ENCODE measurements at places on chromosomes 7 and 10. TPM values are rescaled to one million over a fixed set of nuclear protein-coding genes. Genes with fewer than 3 reads are reported as not detected.
A peak's percentile ranks its signal among the peaks of the same experiment; 100 is the strongest.

Gene AKR1C2
- 55.3 TPM for total RNA-seq

Gene SAP25
- 1.5 TPM for total RNA-seq

Gene HOXA3
- 6.1 TPM for total RNA-seq

Gene KCND2
- total RNA-seq = 1.5 TPM

Gene LEP
- total RNA-seq = not detected

Gene XRCC2
- 0.15 TPM for total RNA-seq

Gene CAMK2B
- total RNA-seq = 18.9 TPM

Gene KEL
- total RNA-seq = 2.0 TPM

Gene PCDH15
- total RNA-seq = not detected

DNA sequence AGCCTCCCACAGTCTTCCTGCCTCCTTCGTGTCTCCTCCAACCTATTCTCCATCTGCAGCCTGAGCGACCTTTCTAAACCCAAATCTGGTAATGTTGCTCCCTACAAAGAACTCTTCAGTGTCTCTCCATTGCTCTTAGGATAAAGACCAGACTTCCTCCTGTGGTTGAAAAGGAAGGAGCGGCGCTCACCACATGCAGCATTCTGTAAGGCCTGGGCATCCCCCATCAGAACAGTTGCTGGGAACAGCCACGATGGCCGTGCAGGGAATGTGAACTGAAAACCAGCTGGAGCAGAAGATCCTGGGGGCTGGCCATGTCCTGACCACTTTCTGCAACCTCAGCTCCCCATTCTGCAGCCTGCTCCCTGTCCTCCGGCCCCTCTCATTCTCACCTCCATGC is 237.8 kb upstream of the ZMIZ1 start:
- no peaks in the 10 kb centered on the region for H3K27me3 ChIP-seq
- no peaks in the 10 kb centered on the region for H3K4me1 ChIP-seq
- H3K36me3 ChIP-seq = no peaks in the 10 kb centered on the region
- DNase-seq = no peak
- no peak overlapping the region for H3K27ac ChIP-seq

- DNase-seq = no peak
- H3K4me1 ChIP-seq = peaks cover 26% of the 10 kb centered on the region
- H3K27me3 ChIP-seq = no peaks in the 10 kb centered on the region
- no peak overlapping the region for H3K4me3 ChIP-seq
- no peaks in the 10 kb centered on the region for H3K36me3 ChIP-seq
- peak overlapping the region; percentile 57 for H3K27ac ChIP-seq
Observed at GRCh38 chr7:55970561-55970960, 6.2 kb downstream of the NIPSNAP2 start.

GRCh38 chr10:70775679-70776454 is 9.3 kb downstream of the TBATA start:
- no peak overlapping the region for H3K27ac ChIP-seq
- no peak overlapping the region for H3K4me3 ChIP-seq
- no peak for DNase-seq
- no peaks in the 10 kb centered on the region for H3K36me3 ChIP-seq
- no peaks in the 10 kb centered on the region for H3K4me1 ChIP-seq

DNA sequence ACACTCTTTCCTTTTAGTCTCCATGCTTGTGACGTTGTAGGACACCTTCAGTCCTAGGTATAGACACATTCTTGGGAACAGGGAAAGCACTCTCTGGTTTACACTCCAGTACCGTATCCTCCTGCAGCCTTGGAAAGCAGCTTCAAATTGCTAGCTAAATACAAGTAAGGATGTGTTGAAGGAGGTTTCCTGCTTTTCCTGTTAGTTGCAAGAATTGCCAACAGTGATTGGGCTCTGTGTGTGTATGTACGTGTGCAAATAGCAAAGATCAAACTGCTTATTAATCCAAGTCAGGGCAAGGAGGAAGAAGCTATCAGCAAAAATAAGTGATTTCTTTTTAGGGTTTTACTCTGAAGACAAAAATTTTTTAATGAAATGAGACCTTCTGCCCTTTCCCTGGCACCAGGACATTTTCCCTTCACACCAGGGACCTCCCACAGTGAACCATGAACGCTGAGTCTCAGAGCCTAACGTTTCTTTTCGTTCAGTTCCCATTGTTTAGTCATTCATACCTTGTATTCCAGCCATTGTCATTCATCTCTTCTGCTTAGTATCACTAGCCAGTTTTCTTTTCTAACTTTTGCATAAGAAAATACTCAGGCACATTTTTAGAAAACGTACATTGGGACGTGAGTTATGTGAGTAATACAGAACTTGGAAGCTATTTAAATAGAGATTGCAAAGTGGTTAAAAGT is 36.9 kb upstream of the AUTS2 start:
- H3K27ac ChIP-seq = no peak overlapping the region
- no peak for DNase-seq
- H3K36me3 ChIP-seq = no peaks in the 10 kb centered on the region
- no peaks in the 10 kb centered on the region for H3K27me3 ChIP-seq
- no peak overlapping the region for H3K4me3 ChIP-seq

DNA sequence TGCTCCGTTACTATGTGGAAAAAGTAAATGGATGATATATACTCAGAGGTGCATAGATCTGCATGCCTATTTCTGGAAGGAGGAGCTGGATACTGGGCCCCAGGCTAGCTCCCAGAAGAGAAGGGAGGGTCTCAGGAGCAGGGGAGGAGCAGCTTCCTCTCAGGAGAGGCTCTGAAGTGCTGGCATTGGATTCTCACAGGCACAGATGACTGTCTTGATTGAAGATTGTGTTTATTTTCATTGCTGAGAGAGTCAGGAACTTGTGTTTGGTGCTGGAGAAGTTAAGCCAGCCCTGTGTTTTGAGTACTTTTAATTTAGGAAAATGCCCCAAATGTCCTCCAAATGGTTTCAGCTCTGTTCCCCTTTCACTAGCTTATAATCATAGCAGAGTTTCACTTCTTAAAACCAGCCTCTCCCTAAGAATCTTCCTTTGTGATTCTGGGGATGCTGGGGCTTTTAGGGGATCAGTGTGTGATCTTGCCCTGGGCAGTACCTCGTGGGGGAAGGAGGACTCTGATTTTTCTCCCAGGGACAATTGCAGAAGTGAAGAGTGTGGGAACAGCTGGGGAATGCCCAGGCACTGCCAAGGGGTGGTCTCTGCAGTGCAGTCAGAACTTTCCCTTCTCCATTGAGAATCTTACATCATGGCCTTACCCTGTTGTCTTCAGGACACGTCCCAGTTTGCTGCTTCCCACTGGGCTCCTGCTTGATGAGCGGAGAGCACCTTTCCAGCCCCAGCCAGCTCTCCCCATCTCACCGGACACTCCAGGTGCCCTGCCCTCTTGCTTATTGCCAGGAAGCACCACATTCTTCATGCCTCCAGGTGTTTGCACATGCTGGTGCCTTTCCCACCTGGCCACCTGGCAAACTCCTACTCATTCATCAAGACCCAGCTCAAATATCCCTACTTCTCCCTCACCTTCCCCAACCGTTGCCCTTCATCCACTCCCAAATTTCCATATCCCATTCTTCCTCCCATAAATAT is 102.8 kb downstream of the ARHGAP22 start:
- H3K4me3 ChIP-seq = no peak overlapping the region
- no peaks in the 10 kb centered on the region for H3K27me3 ChIP-seq
- no peaks in the 10 kb centered on the region for H3K36me3 ChIP-seq

DNA sequence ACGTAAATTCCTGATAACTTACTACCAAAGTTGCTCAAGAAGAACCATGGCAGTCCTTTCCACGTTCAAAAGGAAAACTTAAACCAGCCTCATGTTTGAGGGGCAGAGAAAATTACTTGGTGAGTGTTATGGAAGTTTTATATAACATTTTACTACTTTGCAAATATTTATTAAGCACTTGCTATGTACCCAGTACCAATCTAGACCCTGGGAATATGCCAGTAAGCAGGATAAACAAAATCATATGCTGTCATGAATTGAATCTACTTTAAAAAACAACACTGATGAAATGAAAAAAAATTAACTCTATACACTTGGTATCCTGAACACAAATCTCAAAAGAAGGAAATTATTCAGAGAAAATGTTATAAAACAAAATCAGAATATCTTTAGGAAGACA is 46.1 kb downstream of the NCAPG2 start:
- H3K27ac ChIP-seq = no peak overlapping the region
- no peaks in the 10 kb centered on the region for H3K36me3 ChIP-seq
- no peaks in the 10 kb centered on the region for H3K4me1 ChIP-seq
- no peak for DNase-seq

DNA sequence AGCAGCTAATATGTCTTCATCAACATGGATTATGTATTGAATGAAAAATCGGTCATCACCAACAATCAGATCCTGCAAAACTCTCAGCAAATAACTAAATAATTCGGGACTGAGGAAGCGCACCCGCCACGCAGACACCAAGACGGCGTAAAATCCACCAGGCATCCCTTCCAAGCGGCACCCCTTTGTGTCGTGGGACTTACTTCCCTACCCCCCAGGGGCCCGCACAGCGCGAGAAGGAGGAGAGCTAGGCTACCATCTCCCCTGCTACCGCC is 721 bp downstream of the ARL3 start:
- H3K36me3 ChIP-seq = no peaks in the 10 kb centered on the region
- peak overlapping the region; percentile 93 for H3K4me3 ChIP-seq
- no peak for DNase-seq

DNA sequence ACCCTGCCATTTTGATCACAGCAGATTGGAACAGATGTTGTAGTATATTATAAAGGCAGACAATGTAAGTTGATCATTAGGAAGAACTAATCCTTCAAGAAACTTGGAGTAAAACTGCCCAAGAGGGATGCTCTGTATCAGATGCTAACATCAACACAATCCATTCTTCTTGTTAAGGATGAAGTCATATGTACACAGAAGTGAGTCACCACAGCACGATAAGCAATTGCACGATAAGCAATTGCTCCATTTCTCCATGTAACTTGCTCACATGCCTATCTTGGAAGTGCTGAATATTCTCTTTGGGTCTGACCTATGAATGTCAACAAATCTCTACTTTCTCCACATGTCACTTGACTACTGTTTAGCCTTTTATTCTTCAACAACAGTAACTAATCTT is 41.5 kb upstream of the DMTF1 start:
- no peak overlapping the region for H3K4me3 ChIP-seq
- no peaks in the 10 kb centered on the region for H3K36me3 ChIP-seq
- no peaks in the 10 kb centered on the region for H3K4me1 ChIP-seq
- H3K27ac ChIP-seq = no peak overlapping the region
- H3K27me3 ChIP-seq = no peaks in the 10 kb centered on the region

DNA sequence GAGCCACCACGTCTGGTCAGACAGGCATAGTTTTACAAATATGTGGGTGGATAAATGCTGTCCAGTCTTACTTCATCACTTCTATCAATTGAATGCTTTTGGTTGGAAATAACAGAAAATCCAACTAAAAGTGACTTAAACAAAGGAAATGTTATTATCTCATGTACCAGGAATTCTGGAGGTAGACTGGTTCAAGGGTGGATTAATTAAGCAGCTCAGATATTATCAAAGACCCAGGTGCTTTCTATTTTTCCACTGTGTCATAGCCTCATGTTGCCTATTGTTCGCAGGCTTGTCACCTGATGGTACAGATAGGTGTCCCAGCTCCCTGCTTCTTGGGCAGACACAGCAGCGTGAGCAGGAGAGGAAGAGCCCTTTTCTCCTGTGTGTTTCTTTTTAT is 156.1 kb upstream of the CTBP2 start:
- no peak overlapping the region for H3K27ac ChIP-seq
- H3K4me3 ChIP-seq = no peak overlapping the region
- H3K27me3 ChIP-seq = no peaks in the 10 kb centered on the region
- no peaks in the 10 kb centered on the region for H3K4me1 ChIP-seq
- no peak for DNase-seq

- H3K36me3 ChIP-seq = no peaks in the 10 kb centered on the region
- no peak for DNase-seq
- H3K27me3 ChIP-seq = no peaks in the 10 kb centered on the region
Observed at GRCh38 chr7:1112109-1112508, 24.2 kb downstream of the GPER1 start.

- DNase-seq = no peak
- no peaks in the 10 kb centered on the region for H3K27me3 ChIP-seq
- H3K4me3 ChIP-seq = no peak overlapping the region
- no peaks in the 10 kb centered on the region for H3K36me3 ChIP-seq
Observed at GRCh38 chr10:15601819-15602218, 117.9 kb downstream of the ITGA8 start.

GRCh38 chr10:124755581-124755980 is 11.4 kb upstream of the FAM53B start:
- no peak for DNase-seq
- H3K36me3 ChIP-seq = peaks cover 8% of the 10 kb centered on the region
- H3K4me3 ChIP-seq = no peak overlapping the region

- H3K27me3 ChIP-seq = no peaks in the 10 kb centered on the region
- no peaks in the 10 kb centered on the region for H3K36me3 ChIP-seq
- H3K4me3 ChIP-seq = no peak overlapping the region
- no peaks in the 10 kb centered on the region for H3K4me1 ChIP-seq
Observed at GRCh38 chr7:145848691-145849090, 267.9 kb upstream of the CNTNAP2 start.

- no peak overlapping the region for H3K4me3 ChIP-seq
- H3K27me3 ChIP-seq = no peaks in the 10 kb centered on the region
- H3K27ac ChIP-seq = no peak overlapping the region
- H3K4me1 ChIP-seq = peaks cover 39% of the 10 kb centered on the region
- DNase-seq = no peak
Observed at GRCh38 chr10:12615296-12616220, 266.2 kb downstream of the CAMK1D start.

DNA sequence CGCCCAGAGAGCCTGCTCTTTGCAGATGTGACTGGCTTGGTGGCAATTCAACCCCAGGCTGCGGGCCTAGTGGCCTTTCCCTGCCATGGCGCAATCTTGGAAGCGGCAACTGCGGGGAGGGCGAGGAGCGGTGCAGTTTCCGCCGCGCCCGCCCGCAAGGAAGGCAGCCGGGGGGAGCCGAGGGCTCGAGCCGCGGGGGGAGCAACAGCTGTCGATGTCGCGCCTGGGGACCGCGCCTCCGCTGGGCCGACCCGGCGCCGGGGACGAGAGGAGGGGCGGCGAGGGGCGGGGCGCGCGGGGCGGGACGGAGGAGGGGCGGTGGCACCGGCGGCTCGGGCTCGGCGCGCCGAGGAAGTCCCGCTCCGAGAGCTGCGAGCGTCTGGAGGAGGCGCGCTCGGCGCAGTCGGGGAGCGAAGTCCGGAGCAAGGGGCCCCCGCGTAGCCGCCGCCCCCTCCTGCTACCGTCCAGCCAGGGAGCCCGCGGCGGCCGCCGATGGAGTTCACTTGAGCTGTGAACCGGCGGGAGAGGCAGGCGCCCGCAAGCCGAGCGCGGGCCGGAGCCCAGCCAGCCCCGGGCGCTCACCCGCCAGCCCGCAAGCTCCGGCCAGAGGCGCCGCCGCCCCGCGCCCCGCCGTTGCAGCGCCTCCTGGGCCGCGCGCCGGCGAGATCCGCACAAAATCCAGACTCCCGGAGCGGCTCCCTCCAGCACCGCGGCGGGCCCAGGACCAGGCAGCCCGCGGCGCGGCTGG is 438.1 kb upstream of the GALNT17 start:
- H3K4me1 ChIP-seq = no peaks in the 10 kb centered on the region
- H3K36me3 ChIP-seq = no peaks in the 10 kb centered on the region
- DNase-seq = peak; percentile 65
- no peaks in the 10 kb centered on the region for H3K27me3 ChIP-seq
- no peak overlapping the region for H3K4me3 ChIP-seq
- no peak overlapping the region for H3K27ac ChIP-seq

GRCh38 chr7:98075801-98076200 is 30.9 kb upstream of the LMTK2 start:
- no peak for DNase-seq
- H3K27ac ChIP-seq = no peak overlapping the region
